ENCODE measurements at places on chromosomes 1 and 21.

GRCh38 chr1:216032284-216032683, 391.0 kb downstream of the USH2A start:
- DNase-seq, result no peak

- DNase-seq, result peak; percentile 76
These were observed 1.7 kb downstream of the TMCC2 start for GRCh38 chr1:205229399-205229871.

GRCh38 chr1:215287362-215287761, 204.8 kb downstream of the KCNK2 start:
- DNase-seq, result no peak

- DNase-seq, result no peak
These were observed 60.2 kb downstream of the KAZN start for GRCh38 chr1:14658642-14659041.

DNA sequence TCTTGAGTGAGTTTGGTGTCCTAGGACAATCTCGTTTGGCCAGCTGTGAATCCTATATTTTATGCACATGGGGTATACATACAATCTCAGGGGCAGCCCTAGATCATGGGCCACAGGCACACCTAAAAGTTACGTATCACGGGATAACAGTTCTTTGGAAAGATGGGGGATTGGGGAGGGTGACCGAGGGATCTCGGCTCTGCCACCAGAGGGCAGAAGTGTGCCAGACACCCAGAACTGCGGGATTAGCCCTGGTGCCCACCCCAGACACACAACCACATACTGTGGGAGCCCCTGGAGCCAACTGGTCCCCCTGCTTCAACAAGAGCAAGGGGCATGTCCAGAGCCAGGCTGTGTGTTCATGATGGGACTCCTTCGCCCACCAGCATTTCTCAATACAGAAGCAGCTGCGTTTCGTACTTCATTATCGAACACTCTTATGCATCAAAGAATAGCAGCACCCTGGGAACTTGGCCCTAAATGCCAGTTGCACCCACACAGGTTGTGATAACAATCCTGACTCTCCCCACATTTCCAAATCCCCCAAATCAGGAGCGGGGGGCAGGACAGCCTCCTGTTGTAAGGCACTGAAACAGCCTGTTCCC, 37.4 kb downstream of the TMCO4 start:
- no peak for DNase-seq

- no peak for DNase-seq
These were observed 255.0 kb downstream of the FAF1 start for GRCh38 chr1:50705041-50705440.

DNA sequence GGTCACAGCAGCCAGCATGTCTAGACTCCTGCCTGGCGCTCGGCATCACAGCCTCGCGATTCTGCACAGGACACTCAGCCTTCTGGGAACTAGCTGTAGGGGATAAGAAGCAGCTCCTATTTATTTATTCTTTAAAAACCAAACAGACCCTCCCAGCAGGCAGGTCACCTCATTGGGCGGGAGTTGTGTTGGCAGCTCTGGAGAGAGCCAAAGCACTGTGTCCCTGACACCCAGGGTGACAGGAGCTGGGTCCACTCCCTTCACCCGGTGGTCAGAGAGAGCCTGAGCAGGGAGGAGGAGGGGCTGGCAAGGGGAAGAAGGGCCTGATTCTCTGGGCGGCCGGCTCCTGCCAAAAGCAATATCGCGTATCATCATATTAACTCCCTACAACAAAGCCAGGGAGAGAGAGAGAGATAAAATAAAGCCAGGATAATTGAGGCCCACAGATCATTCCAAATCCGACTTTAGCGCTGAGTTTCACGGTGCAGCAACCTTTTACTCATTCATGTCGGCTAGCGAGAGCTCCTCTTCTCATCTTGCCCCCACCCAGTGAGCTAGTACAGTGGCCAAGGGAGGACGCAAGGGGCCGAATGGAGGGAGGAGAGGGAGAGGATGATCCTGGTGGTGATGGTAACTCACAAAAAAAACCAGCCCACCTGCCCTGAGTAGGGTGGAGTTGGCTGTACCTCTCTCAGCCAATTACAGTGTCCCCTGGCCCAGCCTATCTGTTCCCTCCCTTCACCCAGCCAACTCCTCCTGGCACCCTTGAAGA, 79.8 kb upstream of the IFFO2 start:
- DNase-seq, result peak; percentile 35

DNA sequence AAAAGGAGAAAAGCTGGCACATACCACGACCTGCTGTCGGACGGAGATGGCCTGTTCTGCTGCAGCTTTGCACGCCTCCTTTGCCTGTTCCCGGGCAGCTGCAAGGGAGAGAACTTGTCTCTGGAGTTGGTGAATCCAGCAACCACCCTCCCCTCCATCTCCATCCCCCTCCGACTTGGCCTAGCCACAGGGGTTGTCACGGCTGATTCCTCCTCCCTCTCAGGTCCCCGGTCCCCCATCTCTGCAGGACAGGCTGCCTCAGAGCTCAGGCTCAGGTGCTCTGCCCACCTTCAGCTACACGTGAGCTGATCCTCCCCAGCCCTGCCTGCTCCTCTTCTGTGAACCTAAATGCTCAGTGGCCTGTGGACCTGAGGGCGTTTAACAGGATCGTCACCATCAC, 11.1 kb upstream of the SRM start:
- no peak for DNase-seq

Measured in brain (organoid and tissue), 16 donors.